ENCODE measurements at places on chromosomes 2 and 18.

DNA sequence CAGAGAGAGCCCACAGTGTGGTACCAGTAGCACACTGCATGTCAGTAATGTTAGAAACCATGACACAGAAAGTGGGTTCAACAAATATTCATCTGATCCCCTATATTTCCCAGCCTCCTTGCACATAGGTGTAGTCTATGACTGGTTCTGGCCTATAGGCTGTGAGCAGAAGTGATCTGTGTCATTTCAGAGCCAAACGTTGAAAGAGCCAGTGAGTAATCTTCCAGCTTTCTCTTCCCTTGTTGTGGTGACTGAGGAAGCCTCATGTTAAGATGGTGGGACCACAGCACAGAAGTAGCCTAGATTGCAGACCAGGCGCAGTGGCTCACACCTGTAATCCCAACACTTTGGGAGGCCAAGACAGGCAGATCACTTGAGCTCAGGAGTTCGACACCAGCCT is 4.1 kb downstream of the TMEM237 start:
- no peak for DNase-seq

- DNase-seq = no peak
Measured at GRCh38 chr2:36949845-36950244, 16.5 kb downstream of the STRN start.

- DNase-seq = no peak
Measured at GRCh38 chr2:156333951-156334495, 1.5 kb upstream of the NR4A2 start.

- peak; percentile 99 for DNase-seq
Measured at GRCh38 chr2:42138163-42139015, 30.8 kb upstream of the EML4 start.
